ENCODE measurements at places on chromosomes 11 and 22. TPM values are rescaled to one million over a fixed set of nuclear protein-coding genes. Genes with fewer than 3 reads are reported as not detected.

- H3K27ac ChIP-seq, result peak overlapping the region; percentile 51
- peak; percentile 18 for DNase-seq
- peaks cover 61% of the 10 kb centered on the region for H3K4me1 ChIP-seq
These were observed 93.2 kb upstream of the APOA1 start for GRCh38 chr11:116930586-116930985.

- H3K4me3 ChIP-seq, result no peak overlapping the region
- H3K27ac ChIP-seq, result no peak overlapping the region
- no peaks in the 10 kb centered on the region for H3K36me3 ChIP-seq
- peaks cover 2% of the 10 kb centered on the region for H3K4me1 ChIP-seq
- DNase-seq, result no peak
- peaks cover 25% of the 10 kb centered on the region for H3K27me3 ChIP-seq
These were observed 1251.2 kb downstream of the BRD1 start for GRCh38 chr22:48576333-48577013.

The CDHR5 gene
- total RNA-seq, result not detected

DNA sequence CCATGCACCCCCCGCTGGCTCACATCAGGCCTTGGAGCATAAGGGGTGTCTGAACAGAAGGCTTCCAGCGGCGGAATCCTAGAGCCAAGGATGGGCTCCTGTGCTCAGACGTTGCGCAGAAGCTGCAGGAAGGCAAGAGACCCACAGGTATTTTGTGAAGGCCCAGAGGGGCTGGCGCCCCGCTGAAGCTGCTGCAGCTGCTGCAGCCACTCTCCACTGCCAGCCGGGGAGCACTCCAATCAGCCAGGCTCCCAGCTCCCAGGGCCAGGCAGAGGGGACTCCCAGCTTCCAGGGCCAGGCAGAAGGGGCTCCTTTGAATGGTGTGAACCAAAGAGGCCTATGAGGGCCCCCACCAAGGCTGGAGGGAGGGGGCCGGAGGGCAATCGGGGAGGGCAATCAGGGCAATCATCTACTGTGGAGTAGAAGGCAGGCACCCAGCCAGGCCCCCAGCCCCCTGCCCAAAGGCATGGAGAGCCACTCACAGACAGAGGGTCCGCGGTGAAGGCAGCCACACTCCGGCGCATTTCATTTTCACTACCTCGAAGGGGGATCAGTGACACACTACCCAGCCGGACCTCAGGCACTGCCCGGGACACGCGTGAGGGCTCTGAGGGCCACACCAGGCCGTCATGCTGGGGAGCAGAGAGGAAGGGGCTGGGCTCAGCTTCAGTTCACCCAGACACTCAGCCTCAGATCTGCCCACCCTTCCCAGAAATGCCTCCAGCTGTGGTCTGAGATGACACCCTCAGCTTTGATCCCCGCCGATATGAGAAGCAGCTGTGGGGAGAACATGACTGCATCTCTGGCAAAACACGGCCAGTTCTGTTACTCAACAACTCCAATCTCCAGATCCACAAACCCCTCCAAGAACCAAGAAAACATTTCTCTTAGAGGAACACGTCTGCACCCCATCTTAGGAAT lies 11.6 kb upstream of the PDE2A start:
- no peak overlapping the region for H3K4me3 ChIP-seq
- DNase-seq, result peak; percentile 65
- no peaks in the 10 kb centered on the region for H3K36me3 ChIP-seq
- peak overlapping the region; percentile 20 for H3K27ac ChIP-seq
- peaks cover 13% of the 10 kb centered on the region for H3K4me1 ChIP-seq
- H3K27me3 ChIP-seq, result no peaks in the 10 kb centered on the region

The CLDN5 gene
- not detected for total RNA-seq

GRCh38 chr22:31079095-31079642 lies 1.9 kb upstream of the SMTN start:
- peaks cover under 1% of the 10 kb centered on the region for H3K36me3 ChIP-seq
- H3K4me3 ChIP-seq, result no peak overlapping the region
- H3K27ac ChIP-seq, result no peak overlapping the region
- no peaks in the 10 kb centered on the region for H3K27me3 ChIP-seq

The CRYBB2 gene
- total RNA-seq, result not detected

- H3K27me3 ChIP-seq, result no peaks in the 10 kb centered on the region
- no peak overlapping the region for H3K4me3 ChIP-seq
- no peak for DNase-seq
- peaks cover 7% of the 10 kb centered on the region for H3K4me1 ChIP-seq
These were observed 71.8 kb downstream of the PIWIL4 start for GRCh38 chr11:94638902-94639373.

DNA sequence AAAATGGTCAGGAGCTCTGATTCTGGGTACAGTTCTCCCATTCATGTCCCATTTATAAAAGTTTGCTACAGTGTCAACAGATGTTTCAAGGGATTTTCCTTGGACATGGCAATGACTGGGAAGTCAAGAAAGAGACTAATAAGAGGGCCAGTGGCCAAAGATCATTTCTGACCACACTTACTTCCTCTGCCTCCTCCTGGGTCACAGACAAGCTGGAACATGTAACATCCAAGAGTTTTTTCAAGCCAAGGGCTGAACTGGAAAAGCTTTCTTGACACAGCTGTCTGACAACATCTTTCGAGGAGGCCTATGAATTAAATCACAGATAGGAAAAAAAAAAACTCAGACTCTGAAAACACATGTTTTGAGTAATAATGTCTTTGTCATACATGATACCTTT lies 8.7 kb downstream of the COMMD9 start:
- H3K27me3 ChIP-seq, result no peaks in the 10 kb centered on the region
- H3K27ac ChIP-seq, result no peak overlapping the region
- H3K4me3 ChIP-seq, result no peak overlapping the region
- peaks cover 13% of the 10 kb centered on the region for H3K4me1 ChIP-seq

DNA sequence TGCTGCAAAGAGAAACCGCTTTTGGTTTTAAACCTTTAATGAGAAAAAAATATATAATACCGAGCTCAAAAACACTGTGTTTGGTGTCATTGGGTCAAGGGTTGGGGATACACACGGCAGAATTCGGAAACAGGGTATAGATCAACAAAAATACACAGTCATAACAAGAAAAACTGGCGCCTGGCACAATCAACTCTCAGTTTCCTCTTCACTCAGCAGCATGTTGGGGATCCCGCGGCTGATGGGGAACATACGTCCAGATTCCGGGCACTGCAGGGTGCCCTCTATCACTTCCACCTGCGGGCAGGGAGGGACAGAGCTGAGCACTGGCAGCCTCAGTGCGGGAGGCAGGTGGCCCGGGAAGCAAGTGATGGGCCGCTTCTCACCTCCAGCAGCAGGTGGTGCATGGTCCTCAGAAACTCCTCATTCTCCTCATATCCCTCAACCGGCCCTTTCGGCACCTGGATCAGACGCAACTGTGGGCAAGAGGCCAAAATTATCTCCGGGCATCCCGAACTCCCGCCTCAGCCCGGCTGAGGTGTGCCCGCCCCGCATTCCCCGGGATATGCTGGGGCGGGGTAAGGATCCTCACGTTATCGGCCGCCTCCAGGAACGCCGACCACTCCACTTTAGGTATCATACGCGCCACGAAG lies 561 bp downstream of the TRMT112 start:
- no peaks in the 10 kb centered on the region for H3K27me3 ChIP-seq
- H3K4me1 ChIP-seq, result peaks cover 40% of the 10 kb centered on the region
- H3K36me3 ChIP-seq, result peaks cover 21% of the 10 kb centered on the region
- H3K4me3 ChIP-seq, result peak overlapping the region; percentile 94
- peak; percentile 46 for DNase-seq
- peak overlapping the region; percentile 99 for H3K27ac ChIP-seq

The CCDC73 gene
- total RNA-seq, result not detected

The SLC7A4 gene
- not detected for total RNA-seq

The CHRNA10 gene
- 0.26 TPM for total RNA-seq

The CRACR2B gene
- 0.41 TPM for total RNA-seq

GRCh38 chr11:68868221-68868835 lies 26.6 kb upstream of the CPT1A start:
- peaks cover 17% of the 10 kb centered on the region for H3K27me3 ChIP-seq
- H3K4me3 ChIP-seq, result no peak overlapping the region
- no peak for DNase-seq

GRCh38 chr11:72899238-72899637 lies 85.0 kb downstream of the ATG16L2 start:
- no peak overlapping the region for H3K4me3 ChIP-seq
- DNase-seq, result no peak
- peaks cover 6% of the 10 kb centered on the region for H3K36me3 ChIP-seq
- no peak overlapping the region for H3K27ac ChIP-seq
- no peaks in the 10 kb centered on the region for H3K27me3 ChIP-seq

- DNase-seq, result no peak
- no peaks in the 10 kb centered on the region for H3K36me3 ChIP-seq
- no peak overlapping the region for H3K4me3 ChIP-seq
- peak overlapping the region; percentile 21 for H3K27ac ChIP-seq
- H3K27me3 ChIP-seq, result no peaks in the 10 kb centered on the region
- H3K4me1 ChIP-seq, result no peaks in the 10 kb centered on the region
These were observed 30.7 kb downstream of the PDE2A start for GRCh38 chr11:72643547-72643946.

DNA sequence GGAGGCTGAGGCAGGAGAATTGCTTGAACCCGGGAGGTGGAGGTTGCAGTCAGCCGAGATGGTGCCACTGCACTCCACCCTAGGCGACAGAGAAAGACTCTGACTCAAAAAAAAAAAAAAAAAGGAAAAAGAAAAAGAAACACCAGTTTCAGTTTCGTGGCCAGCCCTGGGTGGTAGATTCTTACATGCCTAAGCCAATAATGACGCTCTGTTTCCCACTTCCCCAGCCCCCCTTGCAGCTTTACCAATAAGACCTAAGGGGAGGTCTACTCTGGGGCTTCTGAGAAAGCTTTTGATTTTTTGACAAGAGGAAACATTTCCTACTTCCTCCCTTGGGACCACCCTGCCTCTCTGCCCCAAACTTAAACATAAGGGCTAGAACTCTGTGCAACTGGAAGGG lies 30.0 kb upstream of the PTPRJ start:
- DNase-seq, result peak; percentile 66
- H3K36me3 ChIP-seq, result no peaks in the 10 kb centered on the region
- H3K4me1 ChIP-seq, result peaks cover 44% of the 10 kb centered on the region
- H3K27ac ChIP-seq, result no peak overlapping the region
- no peak overlapping the region for H3K4me3 ChIP-seq

GRCh38 chr11:64489831-64490441 lies 101.1 kb upstream of the SLC22A12 start:
- DNase-seq, result peak; percentile 64
- no peak overlapping the region for H3K27ac ChIP-seq
- peaks cover 21% of the 10 kb centered on the region for H3K27me3 ChIP-seq
- no peaks in the 10 kb centered on the region for H3K36me3 ChIP-seq

The SYT8 gene
- total RNA-seq, result not detected

GRCh38 chr22:24427500-24428164 lies at the start of gene ADORA2A:
Gene ADORA2A (plus strand): TSS chr22:24427599. CDS start chr22:24433405, 5,806 bp downstream.
- H3K27me3 ChIP-seq, result no peaks in the 10 kb centered on the region
- peak within 1 kb of the TSS; percentile 84 for H3K4me3 ChIP-seq
- peak; percentile 93 for DNase-seq
- peaks cover 10% of the 10 kb centered on the region for H3K36me3 ChIP-seq
- peak within 1 kb of the TSS; percentile 96 for H3K27ac ChIP-seq

The TRPM5 gene
- total RNA-seq, result not detected

DNA sequence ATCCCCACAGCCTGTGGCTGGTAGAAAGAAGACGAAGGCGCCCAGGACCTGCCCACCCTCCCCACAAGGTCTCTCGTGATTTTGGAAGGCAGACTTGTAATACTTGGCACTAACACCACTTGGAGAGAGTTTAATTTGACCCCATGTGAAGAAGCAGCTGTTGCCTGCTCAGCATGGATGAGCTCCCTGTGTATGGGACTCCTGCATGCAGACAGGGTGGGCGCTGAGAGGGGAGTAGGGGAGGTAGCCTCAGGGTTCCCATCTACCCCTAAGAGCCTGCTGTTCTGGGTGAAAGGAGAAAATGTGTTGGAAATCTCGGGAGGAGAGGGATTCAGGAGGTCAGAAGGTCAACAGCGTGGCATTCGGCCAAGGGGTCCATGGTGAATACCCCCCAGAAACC lies 625.9 kb downstream of the TBC1D22A start:
- H3K4me1 ChIP-seq, result no peaks in the 10 kb centered on the region
- no peaks in the 10 kb centered on the region for H3K27me3 ChIP-seq
- H3K27ac ChIP-seq, result no peak overlapping the region

GRCh38 chr11:88332851-88333250 lies 4.7 kb downstream of the CTSC start:
- no peak overlapping the region for H3K4me3 ChIP-seq
- no peak for DNase-seq
- no peaks in the 10 kb centered on the region for H3K27me3 ChIP-seq
- H3K27ac ChIP-seq, result no peak overlapping the region

DNA sequence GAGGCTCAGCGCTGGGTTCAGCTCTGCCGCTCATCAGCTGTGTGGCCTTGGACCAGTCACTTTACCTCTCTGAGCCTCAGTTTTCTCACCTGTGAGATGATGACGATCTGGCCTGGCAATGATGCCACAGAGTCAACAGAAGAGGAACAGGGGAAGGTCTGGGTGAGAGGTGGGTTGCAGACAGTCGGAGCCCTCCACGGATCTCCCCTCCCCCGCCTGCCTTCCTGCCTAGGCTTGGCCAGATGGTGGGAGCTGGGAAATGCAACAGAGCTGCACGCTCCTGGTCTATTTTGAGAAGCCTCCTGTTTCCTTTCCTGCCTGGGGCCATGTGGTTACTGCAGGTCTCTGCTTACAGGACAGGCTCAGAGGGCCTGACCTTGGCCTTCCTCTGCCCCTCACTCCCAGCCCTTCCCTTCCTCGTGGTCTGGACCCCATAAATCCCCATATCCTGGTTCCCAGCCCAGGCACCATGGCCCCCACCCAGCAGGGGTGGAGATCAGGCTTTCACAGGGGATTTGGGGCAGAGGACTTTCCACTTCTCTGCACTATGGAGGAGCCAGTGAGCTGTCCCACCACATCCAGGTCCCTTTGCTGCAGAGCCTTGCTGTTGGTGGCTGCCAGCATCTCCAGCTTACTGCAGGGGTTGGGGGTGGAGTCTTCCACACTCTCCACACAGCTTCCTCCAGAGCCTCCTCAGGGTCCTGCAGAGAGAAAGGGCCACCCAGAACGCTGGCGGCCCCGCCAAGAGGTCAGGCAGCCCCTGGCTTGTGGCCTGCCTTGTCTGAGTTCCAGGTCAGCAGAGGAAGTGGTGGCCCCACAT lies 46.9 kb downstream of the C11orf96 start:
- DNase-seq, result no peak
- no peak overlapping the region for H3K27ac ChIP-seq
- H3K4me3 ChIP-seq, result no peak overlapping the region
- H3K4me1 ChIP-seq, result no peaks in the 10 kb centered on the region
- peaks cover 17% of the 10 kb centered on the region for H3K27me3 ChIP-seq

DNA sequence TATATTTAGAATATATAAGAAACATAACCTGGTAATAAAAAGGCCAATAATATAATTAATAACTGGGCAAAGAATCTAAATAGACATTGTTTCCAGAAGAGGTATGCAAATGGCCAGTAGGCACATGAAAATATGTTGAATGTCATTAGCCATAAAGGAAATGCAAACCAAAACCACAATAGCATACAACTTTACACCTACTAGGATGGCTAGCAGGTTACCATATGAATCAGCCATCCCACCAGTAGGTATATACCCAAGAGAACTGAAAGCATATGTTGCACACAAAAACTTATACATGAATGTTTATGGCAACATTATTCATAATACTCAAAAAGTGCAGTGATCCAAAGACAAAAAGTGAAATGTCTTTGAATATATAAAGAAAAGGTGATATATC lies 2.7 kb upstream of the OR2D2 start:
- no peaks in the 10 kb centered on the region for H3K4me1 ChIP-seq
- no peaks in the 10 kb centered on the region for H3K36me3 ChIP-seq
- DNase-seq, result no peak
- H3K27ac ChIP-seq, result no peak overlapping the region

GRCh38 chr11:65529475-65530156 lies 4.7 kb downstream of the SCYL1 start:
- no peaks in the 10 kb centered on the region for H3K27me3 ChIP-seq
- DNase-seq, result no peak
- H3K36me3 ChIP-seq, result peaks cover 22% of the 10 kb centered on the region
- no peak overlapping the region for H3K27ac ChIP-seq
- H3K4me1 ChIP-seq, result peaks cover 35% of the 10 kb centered on the region

Measured in activated naive CD4-positive, alpha-beta T cell treated with anti-CD3 and anti-CD28 coated beads for 36 hours (primary cell).